ENCODE measurements at places on chromosomes 5 and 9.

- DNase-seq, result no peak
Measured at GRCh38 chr9:73583576-73583975, 431.9 kb downstream of the ANXA1 start.

DNA sequence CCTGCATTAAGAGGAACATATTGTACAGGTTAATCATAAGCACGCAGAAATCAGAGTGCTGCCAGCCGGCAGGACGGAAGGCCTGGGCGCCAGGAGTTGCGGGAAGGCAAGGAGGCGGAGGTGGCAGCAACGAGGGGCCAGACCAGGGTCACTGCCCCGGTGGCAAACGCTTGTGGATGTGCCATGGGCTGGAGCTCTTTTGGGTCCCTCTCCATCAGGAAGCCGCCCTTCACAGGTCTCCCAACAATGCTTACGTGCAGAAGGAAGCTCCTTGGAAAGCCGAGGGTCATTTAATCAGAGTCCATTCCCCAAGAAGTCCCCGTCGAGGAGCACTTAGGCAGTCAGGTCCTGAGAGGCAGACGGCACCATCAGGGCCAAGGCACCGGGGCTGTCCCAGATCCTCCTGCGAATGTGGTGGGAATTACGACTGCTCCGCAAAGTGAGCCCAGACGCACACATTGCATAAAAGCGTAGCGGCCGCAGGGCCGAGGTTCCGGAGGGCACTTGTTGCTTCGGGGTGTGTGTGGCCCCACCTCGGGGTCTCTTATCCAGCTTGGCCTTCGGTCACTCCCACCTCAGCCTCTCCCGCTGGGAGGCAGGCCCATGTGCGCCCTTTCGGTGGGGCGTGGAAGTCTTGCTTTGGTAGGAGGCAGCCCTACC lies 20.5 kb downstream of the MRPL36 start:
- DNase-seq, result no peak

DNA sequence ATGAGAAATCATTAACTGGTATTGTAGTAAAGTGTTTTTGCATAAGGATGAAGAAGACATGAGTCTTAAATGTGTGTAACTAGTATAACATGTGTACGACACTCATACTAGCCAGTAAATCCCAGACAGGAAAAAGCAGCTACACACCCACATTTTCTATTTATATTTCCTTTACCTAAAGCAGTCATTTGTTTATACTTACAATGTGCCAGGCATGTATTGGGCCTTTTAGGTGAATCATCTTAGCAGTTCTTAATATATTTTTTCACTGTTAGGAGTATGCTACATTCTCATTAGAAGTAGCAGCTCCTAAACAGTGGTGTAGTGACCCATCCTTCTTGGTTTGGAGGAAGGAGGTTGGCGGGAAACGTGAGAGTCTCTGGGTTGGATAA lies 55.8 kb upstream of the TMC1 start:
- no peak for DNase-seq

GRCh38 chr9:19698960-19699359 lies 89.9 kb downstream of the SLC24A2 start:
- DNase-seq, result no peak

- no peak for DNase-seq
Measured at GRCh38 chr9:89985068-89985467, 380.3 kb downstream of the GADD45G start.

DNA sequence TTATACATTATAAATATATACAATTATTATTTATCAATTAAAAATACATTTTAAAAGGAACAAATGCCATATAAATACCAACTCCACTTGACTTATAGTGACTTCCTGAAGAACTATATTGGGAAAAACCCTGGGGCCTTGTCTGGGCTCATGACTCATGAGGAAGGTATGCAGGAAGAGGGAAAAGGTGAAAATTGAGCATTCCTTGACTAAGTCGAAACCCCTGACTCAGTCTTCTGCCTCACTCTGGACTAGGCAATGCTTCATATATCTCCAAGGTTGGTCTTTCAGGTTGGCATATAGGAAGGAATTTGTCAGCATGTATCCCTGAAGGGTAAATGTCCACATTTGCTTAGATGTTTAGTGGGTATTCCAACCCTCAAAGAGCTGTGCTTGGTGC lies 78.5 kb downstream of the SH3TC2 start:
- DNase-seq, result no peak

DNA sequence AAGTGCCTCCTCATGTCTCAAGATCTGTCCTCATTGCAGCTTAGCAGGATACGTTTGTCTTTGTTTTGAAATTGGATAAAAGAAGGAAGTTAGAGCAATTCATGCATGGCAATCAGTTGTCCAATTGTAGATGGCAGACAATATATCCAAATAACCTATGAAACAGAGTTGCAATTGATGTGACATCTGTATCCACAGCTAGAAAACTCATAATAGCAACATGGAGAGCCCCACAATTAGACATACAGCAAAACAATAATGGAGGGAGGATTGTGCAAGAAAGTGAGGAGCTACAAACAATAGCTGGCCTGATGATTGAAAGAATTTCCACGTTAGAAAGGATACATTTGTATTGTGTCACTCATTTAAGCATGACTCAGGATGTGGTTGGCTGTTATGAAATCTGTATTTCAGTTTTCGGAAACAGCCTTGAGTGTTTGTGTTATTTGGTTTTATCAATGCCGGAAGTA lies 132.0 kb downstream of the FAM174A start:
- DNase-seq, result no peak

GRCh38 chr5:176364765-176365350 lies 429 bp upstream of the ARL10 start:
- no peak for DNase-seq

DNA sequence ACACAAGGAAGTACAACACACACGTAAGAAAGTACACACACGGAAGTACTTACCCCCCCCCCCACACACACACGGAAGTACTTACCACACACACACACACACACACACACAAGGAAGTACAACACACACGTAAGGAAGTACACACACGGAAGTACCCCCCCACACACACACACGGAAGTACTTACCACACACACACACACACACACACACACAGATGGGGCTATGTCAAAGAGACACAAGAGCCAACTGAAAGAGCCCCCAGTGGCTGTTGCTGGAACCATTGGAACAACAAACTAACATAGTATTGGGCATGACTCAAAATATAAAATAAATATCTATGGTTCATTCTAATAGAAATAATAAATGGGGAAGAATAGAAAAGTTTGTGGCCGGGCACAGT lies 4.9 kb upstream of the MAPK9 start:
- DNase-seq, result no peak
